Left forelimb (tissue), 1 donor: ENCODE measurements at places on chromosomes 12 and 14.

GRCh38 chr14:70692210-70692609 is 50.5 kb downstream of the TTC9 start:
- no peak for DNase-seq

DNA sequence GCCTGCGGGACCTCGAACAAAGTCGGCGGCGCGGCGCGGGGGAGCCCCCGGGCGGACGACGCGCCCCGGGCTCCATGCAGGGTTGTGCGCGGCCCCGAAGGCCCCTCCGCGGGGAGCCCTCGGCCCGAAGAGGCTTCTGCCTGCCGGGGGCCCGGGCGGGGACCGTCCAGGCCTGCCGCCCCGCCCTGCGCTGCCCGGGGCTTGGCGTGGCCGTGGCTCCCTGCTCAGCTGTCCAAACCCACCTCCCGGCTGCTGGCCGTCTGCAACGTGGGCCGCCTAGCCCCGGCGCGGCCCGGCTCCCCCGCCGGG is 670 bp downstream of the DYRK2 start:
- DNase-seq: no peak

DNA sequence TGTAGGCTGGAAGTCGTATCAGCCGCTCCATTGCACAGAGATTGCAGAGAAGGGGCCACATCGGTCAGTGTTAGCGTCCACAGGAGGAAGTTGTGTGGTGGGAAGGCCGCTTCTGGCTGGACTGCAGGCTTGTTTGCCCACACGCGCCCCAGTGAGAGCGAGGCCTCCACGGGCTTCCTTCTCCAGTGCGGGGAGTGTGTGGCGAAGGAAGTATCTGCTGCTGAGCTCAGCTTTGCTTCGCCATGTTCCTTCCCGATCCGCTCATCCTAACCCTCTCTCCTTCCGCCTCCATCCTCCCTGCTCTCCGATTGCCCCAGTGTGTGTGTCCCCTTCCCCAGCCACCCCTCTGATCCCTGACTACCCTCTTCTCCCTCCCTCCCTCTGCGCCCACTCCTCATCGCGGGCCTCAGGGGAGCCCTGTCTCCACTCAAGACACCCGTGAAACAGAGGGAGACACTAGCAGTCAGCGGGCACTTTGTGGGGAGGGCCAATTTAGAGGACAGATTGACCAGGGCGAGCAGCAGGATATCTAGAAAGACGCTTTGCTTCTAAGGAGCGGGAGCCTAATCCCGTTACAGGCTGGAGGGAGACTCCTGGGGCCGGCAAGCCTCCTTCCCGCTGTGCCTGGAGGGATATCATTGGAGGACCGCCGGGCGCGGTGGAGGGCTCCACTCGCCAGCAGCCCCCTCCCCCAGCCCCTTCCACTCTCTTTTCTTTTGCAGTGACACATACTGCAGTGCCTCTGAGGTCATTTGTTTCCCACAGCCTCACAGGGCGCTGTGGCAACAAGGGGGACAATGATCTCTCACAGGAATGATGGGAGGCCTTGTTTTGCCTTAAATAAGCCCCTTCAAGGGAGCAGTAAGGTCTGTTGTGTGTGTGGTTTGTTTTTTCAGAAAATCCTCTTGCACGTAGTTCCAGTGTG is 428.8 kb downstream of the ZFP36L1 start:
- peak; percentile 77 for DNase-seq

- no peak for DNase-seq
These were observed 26.8 kb downstream of the MMP17 start for GRCh38 chr12:131854861-131855476.

GRCh38 chr14:24999157-24999556 is 50.8 kb downstream of the STXBP6 start:
- no peak for DNase-seq

GRCh38 chr12:75724928-75725312 is 213.5 kb upstream of the KRR1 start:
- peak; percentile 84 for DNase-seq

GRCh38 chr14:71947947-71948500 is 15.8 kb downstream of the RGS6 start:
- no peak for DNase-seq

DNA sequence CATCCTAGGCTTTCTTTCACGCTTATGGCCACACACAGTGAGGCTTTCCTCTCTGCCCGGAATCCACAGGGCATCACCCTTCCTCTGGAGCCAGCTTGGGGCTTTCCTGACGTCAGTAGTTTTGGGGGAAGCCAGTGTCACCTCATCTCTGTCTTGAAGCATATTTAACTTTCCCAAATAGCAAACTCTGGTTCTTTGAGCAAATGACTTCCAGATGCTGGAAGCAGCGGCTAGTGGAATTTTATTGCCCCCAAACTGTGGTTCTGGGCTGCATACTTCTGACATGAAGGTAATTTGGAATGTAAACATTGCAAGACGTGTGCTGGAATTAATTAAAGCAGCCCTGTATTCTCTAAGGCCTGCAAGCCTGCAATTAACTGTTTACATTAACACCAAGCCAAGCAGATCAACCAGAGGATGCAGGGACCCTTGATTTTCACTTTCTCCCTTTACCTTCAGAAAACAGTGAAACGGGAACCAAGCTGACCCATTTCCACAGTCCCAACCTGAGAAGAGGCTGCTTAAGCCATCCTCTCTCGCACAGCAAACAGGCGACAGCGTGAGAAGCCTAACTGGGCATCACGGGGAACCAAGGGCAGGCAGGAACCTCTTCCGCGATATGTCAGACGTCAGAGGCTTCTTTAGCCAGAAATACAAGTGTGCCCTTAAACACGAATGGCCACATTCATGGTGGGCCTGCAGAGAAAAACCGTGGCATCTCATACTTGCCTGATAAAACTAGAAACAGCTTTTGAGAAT is 258.4 kb downstream of the CACNA1C start:
- no peak for DNase-seq

DNA sequence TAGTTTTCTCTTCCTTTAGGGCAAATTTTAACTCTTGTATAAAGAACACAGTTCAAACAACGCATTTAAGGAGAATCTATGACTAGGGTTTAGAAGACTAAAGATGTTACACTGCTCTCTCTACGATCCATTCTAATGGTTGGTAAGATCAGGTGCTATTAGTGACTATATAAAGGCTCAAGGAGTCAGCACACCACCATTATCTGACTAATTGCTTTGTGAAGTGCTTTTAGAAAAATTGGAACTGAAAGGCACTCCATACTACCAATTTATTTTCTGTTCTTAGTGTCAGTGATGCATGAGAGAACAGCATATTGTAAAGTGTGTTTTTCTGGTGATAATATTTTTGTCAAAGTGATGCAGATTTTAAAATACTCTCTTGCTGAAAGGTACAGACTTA is 136.8 kb downstream of the SYT1 start:
- DNase-seq: no peak

GRCh38 chr12:86711731-86712130 is 455.5 kb upstream of the MGAT4C start:
- no peak for DNase-seq

DNA sequence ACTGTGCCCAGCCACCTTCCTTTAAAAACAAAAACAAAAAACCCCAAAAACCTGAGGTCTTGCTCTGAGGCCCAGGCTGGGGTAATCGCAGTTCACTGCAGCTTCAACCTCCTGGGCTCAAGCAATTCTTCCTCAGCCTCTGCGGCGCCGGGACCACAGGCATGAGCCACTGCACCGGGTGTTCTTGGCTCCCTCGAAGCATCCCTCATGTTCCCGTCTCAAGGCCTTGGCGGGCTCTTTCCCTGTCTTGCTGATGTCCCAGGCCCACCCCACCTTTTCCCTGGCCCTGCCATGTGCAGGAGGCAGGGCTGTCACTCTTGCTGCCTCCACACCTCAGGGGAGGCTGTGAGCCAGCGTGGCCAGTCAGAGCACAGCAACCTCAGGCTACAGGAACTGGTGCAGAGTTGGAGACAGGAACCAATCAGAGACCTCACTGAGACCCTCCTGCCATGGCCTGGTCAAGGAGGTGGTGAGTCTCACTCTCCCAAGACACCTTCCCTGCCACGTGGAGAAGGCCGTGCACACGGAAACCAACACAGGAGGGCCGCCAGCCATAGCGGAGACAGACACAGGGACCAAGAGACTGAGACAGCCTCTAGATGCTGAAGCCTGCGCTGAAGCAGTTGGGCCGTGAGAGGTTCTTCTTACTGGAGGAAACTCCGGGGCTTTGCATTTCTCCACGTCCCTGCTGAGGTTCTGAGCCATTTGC is 6.0 kb upstream of the AMN start:
- no peak for DNase-seq

DNA sequence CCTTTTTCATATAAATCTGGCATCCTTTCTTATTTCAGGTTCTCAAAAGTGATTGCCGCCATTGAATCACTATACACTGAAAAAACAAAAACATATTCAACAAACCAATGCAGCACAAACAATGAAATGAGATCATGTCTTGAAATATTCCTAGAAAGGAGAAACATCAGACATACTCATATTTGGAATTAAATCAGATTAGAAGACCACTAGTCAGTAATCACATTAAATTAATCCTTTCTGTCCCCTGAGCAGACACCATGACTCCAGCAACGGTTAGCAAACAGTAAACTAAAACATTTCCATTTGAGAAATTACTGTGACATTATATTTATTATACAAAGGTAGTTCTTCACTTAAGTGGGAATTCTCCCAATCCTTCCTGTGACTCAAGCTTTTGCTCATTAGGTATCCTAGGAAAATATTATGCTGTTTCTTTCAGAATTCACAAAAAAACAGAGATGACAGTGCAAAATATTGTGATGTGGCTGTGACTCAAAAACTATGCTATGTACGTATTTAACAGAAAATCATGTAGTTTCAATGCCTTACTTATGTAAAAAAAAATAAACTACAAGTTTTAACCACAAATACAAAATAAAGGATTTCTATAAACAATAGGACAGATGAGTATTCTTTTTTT is 29.7 kb downstream of the CPNE8 start:
- DNase-seq: no peak

- DNase-seq: no peak
These were observed 170.1 kb upstream of the PWP1 start for GRCh38 chr12:107515446-107515958.

- DNase-seq: peak; percentile 88
These were observed 7.6 kb downstream of the ISCA2 start for GRCh38 chr14:74501135-74501614.

GRCh38 chr12:19227880-19228210 is 98.3 kb downstream of the PLEKHA5 start:
- DNase-seq: no peak
